ENCODE measurements at places on chromosomes 5 and 9.

DNA sequence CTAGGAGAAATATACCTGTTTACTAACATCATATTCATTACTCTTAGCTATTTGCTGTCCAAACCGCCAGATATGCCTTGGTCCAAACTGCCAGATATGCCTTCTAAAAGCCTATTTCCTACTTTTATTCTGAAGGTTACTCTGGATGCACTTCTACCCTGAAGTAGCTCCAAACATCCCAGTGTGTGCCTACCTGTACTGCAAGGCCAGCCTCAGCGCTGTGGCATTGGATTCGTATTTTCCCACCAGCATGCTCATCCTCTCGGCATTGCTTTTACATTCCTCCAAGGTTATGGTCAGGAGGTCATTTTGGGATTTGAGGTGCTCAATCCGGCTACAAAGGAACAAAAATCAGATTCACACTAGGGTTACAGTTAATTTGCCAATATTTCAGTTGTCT, 94.3 kb downstream of the DCP2 start:
- no peak for DNase-seq

DNA sequence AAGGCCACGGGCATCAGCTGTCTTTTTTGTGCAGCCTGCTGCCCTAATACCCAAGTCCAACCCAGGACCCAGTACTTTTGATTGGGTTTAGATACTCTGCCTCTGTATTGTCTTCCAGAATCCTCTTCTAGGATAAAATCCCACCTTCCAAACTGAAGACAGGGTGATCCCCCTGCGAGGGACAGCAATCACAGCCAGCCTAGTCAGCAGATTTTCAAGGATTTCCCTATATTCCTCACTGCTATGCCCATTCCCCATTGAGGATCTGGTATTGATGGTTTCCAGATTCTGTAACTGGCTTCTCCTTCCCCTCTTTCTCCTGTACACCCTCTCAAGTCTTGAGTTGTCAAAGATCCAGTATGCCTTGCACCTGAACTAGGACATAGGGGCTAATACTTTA, 389.4 kb downstream of the TRIM36 start:
- DNase-seq, result no peak

DNA sequence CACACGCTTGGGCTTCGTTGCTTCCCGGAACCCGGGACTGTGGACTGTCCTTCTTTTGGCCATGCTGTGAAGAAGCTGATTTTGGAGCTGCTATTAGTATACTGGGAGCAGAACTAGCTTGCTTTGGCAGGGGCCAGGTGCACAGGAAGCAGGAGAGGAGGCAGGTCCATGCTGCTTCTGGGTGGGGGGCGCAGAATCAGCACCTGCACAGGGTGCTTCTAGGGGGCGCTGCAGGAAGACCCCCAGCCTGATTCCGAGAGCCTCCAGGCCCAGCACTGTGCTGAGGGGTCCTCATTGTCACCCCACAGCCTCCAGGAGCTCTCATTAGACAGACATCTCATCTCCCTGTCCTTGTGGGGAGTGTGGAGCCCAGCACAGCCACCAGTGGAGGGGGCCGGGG, 252.6 kb upstream of the IRX4 start:
- DNase-seq, result no peak

GRCh38 chr5:128637031-128637430, 99.0 kb upstream of the FBN2 start:
- no peak for DNase-seq

Measured in activated T-cell treated with anti-CD3 and anti-CD28 coated beads, Interleukin-2, amount 50 U/mL, for 1 hour (primary cell).